ENCODE measurements at places on chromosomes 3 and 15.

DNA sequence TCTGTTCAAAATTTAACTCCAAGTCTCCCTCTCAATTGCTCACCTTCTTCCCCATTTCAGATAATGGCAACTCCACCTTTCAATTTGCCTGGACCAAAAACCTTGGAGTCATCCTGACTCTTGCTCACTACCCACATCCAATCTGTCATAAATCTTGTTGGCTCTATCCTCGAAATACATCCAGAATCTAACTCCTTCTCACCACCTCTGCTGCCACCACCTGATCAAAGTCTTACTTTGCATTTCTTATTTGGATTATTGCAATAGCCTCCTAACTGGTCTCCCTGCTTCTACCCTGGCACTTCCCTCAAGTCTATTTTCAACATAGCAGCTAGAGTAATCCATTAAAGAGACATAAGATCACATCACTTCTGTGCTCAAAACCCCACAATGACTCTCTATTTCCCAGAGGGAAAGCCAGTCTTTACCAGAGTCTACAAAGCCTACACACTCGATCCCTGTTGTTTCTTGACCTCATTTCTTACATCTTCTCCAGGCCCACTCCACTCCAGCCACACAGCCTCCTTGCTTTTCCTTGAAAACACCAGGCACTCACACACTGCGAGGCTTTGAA is 86.6 kb downstream of the GPR156 start:
- peak; percentile 65 for DNase-seq

GRCh38 chr15:76787273-76787672 is 117.9 kb downstream of the SCAPER start:
- DNase-seq, result no peak

- DNase-seq, result no peak
Measured at GRCh38 chr3:107307205-107307604, 70.0 kb upstream of the CCDC54 start.

DNA sequence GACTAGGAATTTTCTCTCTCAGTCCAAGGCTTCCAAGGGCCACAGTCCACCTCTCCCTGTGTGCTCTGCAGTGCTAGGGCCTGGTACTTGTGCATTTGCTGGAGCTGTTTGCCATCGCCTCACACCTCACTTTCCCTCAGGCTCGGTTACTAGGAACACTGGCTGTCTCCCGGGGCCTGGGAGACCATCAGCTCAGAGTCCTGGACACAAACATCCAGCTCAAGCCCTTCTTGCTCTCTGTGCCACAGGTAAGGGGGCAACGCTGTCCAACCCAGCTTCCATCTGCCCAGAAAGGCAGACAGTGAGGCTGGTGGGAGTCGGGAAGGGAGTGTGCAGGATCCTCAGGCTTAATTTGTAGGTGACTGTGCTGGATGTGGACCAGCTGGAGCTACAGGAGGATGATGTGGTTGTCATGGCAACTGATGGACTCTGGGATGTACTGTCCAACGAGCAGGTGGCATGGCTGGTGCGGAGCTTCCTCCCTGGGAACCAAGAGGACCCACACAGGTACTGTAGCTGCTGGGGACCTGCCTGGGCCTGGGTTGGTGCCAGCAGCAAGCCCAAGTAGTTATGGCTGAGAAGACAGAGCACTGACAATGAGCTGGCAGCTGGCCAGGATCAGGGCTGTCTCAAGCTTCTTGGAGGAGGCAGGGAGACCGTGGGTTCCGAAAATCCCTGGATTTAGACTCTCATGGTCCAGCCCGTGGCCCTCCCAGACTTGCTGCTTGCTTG is 3.4 kb downstream of the PPM1M start:
- peak; percentile 39 for DNase-seq

GRCh38 chr3:45906681-45907407 is 20.5 kb downstream of the CCR9 start:
- peak; percentile 20 for DNase-seq

Data from kidney tubule cell (primary cell).